ENCODE measurements at places on chromosomes 2 and 18.

DNA sequence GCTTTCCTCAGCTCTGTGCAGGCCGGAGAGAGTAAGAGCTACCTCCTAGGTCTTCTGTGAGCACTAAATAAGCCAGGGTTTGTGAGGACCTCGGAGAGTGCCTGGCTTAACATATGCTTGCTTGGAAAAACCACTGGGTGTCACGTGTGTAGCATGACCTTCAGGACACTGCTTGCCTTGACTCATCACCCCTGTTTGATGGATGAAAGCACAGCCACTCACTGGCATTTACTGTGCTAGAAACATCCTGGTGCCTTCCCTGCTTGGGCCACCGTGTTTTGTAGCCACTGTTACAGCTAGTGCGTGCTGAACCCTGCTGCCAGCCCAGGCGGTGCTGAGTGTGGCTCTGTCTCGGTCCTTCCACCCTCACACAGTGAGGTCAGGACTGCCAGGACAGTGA, 34.8 kb upstream of the ITM2C start:
- DNase-seq, result no peak

GRCh38 chr2:216588861-216589710, 44.1 kb upstream of the IGFBP2 start:
- DNase-seq, result no peak

- DNase-seq, result no peak
These were observed 40.6 kb upstream of the RFX8 start for GRCh38 chr2:101515477-101515876.

DNA sequence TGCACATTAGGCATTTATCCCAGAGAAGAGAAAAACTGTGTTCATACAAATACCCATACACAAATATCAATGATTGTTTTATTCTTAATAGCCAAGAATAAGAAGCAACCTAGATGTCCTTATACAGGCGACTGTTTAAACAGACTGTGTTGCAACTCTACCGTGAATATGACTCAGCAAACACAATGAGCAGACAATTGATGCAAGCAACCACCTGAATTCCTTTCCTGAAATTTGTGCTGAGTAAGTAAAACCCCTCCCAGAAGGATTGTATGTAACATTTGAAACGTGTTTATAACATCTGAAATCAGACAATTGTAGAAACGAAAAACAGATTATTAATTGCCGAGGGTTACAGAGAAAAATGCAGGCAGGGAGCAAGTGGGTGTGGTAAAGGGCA, 621.9 kb upstream of the SOX11 start:
- DNase-seq, result no peak

DNA sequence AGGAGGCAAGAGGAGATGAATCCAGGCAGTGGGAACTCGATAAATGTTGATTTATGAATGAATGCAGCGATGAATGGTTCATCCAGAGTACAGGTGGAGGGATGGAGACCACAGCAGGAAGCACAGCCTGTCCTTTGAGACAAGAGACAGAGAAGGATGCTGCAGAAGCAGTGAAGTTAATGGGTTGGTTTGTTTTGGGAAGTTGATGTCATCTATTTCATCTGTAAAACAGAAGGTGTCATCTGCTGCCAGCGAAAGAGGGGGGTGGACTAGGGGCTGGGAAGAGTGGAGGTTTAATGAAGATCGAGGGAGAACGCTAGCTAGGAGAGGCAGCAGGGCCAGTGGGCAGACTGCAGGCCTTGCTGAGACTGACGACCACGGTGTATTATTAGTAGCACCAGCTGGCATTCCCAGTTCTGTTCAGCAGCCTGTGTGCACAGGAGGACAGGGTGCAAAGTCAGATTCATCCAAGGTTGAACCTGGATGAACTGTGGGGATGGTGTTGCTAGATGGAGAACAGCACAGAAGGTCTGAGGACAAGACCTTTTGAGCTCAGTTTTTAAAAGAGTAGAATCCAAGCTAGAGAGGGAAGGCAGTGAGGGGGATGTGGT, 120.3 kb upstream of the CAPN13 start:
- DNase-seq, result no peak

- no peak for DNase-seq
These were observed 117.5 kb downstream of the ATP9B start for GRCh38 chr18:79186649-79187048.

GRCh38 chr2:133780099-133780996, 212.1 kb upstream of the NCKAP5 start:
- no peak for DNase-seq

- DNase-seq, result no peak
These were observed 100.1 kb downstream of the DDX1 start for GRCh38 chr2:15691586-15692310.

DNA sequence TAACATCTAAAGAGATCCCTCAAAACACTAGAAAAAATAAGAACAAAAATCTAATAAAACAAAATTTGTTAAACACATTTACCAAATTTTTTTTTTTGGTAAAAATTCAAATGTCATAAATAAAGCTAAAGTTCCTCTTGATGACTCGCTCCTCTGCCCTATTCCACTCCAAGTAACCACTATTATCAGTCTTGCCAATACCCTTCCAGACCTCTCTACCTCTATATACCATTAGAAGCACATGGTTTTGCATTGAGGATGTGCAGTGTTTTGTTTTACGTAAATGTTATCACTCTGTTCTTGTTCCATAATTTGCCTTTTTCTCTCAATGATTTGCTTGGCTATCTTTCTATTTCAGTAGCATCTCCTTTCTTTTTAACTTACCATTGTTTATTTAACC, 10.9 kb downstream of the IL1B start:
- DNase-seq, result no peak

- no peak for DNase-seq
These were observed 123.5 kb upstream of the ZSWIM2 start for GRCh38 chr2:186972281-186972970.

GRCh38 chr2:124347209-124347608, 322.1 kb downstream of the CNTNAP5 start:
- no peak for DNase-seq

GRCh38 chr2:97932975-97933662, 62.6 kb downstream of the TMEM131 start:
- no peak for DNase-seq

DNA sequence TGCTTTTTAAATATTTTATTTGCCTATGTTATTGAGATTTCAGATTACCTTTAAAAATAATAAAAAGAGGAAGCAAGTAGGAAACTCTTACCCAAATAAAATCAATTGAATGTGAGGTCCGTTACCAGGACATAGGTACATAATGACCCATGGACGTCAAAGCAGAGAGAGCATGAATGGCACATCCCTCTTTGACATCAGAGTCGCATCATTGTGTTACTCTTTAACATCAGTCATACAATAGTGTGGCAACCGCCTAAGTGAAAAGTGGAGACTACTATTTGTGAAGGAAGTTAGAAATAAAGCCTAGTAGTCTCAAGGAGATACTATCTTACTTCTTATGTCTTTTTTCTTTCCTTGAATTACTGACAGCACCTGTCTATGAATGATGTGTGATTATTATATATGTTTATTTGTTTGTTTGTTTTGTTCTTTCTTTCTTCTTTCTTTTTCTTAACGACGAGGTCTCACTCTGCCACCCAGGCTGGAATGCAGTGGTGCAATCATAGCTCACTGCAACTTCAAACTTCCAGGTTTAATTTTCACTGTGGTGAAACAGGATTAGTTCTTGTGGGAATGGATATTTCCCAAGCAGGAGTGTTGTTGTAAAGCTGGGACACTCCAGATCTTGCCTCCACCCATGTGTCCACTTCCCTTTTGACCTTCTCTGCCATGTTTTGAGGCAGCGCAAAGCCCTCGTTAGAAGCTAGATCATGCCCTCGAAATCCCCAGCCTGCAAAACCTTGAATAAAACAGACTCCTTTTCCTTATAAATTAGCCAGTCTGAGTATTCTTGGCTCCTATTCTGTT, 407.2 kb upstream of the NETO1 start:
- no peak for DNase-seq

DNA sequence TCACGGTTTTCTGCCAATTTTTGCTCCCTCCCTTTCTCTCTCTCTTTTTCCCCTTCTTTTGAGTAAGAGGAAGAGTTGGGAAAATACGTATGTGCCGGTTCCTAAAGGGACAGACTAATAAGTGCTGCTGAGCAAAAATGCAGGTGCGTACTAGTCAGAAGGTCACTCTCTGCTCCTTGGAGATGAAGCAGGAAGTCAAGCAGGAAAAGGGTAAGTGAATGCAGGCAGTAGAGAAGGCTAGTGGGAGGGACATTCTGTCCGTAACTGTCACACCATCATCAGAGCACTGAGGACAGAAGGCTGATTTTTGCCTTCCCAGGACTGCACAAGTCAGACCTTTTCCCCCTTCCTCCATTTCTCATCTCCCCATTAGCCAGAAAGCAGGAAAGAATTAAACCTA, 105.7 kb downstream of the CDH2 start:
- no peak for DNase-seq

DNA sequence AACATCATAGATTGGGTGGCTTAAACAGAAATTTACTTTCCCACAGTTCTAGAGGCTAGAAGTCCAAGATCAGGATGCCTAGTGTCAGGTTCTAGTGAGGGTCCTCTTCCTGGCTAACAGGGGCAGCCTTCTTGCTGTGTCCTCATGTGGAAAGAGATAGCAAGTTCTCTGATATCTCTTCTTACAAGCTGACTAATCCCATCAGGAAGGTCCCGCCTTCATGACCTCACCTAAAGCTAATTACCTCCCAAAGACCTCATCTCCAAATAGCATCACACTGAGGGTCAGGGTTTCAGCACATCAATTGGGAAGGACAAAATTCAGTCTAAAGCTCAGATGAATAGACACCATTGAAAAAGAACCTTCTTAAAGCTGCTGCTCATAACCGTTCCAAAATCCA, 22.9 kb downstream of the ACVR1 start:
- DNase-seq, result no peak

GRCh38 chr2:46936566-46936965, 21.0 kb upstream of the MCFD2 start:
- DNase-seq, result no peak

- no peak for DNase-seq
These were observed 2.3 kb downstream of the SLC9A2 start for GRCh38 chr2:102621630-102622029.

- DNase-seq, result no peak
These were observed 129.4 kb downstream of the ZEB2 start for GRCh38 chr2:144390424-144391020.

- DNase-seq, result no peak
These were observed 27.3 kb downstream of the DCDC2C start for GRCh38 chr2:3730646-3731045.

DNA sequence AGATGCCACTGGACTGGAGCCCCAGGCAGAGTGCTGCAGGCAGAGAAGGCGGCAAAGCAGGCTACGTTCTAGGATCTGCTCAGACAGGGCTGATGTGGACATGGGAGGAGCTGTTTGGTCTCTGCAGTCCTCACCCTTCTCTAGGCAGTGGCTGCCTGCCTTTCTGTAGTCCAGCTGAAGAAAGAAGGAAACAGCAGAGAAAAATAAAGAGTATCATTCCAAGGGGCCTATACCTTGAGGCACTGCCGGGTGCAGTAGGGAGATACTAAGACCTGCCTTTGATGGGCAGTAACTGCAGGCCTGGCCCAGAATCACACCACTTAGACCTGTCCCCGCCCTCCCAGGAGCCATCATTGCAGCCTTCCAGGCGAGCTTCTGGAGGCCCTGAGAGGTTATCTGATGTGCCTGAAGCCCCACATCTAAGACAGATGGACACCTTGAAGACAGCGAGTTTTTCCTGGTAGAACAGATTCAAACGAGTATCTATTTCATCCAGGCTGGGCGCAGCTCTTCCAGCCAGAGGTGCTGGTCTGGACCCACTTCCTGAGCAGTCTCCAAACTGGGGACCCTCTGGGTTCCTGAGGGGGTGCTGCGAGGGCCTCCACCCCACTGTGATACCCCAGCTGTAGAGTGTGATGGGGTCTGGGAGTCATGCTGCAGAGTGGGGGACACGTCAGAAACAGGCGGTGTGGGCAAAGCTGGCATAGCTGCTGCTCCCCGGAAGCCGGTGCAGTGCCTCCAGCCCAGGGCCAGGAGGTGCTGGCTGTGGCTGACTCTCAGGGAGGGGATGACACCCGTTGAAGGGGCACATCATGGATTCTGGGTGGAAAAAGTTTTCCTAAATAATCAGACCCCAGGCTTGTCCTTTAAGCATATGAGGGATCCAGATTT, 87.3 kb upstream of the OTOS start:
- DNase-seq, result no peak

- DNase-seq, result no peak
These were observed 710 bp downstream of the DUSP19 start for GRCh38 chr2:183079139-183079775.

GRCh38 chr2:10316860-10317259, 14.2 kb downstream of the HPCAL1 start:
- DNase-seq, result no peak

DNA sequence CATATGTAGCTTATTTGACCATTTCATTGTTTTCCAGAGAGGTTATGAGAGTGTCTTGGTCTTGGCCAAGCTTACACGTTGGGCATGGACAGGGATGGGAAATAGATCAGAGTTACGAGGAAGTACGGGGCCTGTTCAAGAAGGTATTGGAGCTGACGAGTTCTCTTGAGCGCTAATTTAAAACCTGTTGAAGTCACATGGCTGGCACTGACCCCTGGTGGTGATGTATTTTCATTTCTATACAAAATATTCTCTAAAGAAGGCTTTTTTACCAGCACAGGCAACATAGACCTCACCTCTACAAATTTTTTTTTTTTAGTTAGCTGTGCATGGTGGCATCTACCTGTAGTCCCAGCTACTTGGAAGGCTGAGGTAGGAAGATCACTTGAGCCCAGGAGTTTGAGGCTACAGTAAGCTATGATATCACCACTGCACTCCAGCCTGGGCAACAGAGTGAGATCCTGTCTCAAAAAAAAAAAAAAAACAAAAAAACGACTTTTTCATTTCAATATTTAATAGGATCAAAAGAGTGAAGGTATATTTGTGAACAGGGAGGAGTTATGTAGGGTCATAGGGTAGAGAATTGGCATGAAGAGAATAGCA, 19.6 kb downstream of the UGP2 start:
- DNase-seq, result peak; percentile 15

- no peak for DNase-seq
These were observed 943.9 kb downstream of the EPHA4 start for GRCh38 chr2:220628252-220628651.

GRCh38 chr2:164675027-164675426, 53.7 kb upstream of the GRB14 start:
- no peak for DNase-seq

- DNase-seq, result no peak
These were observed 75.9 kb downstream of the ITGB1BP1 start for GRCh38 chr2:9347411-9347881.

DNA sequence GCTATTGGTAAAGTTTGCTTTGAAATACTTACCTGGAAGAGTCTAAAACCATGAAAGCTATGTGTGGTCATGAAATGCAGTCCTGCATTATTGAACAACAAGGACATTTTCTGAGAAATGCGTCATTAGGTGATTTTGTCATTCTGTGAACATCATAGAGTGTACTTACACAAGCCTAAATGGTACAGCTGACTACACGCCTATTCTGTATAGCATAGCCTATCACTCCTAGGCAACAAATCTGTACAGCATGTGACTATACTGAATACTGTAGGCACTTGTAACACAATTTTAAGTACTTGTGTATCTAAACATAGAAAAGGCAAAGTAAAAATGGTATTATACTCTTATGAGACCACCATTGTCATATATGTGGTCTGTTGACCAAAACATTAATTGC, 8.1 kb downstream of the FAM171B start:
- no peak for DNase-seq
